ENCODE measurements at places on chromosomes 5 and 9. TPM values are rescaled to one million over a fixed set of nuclear protein-coding genes. Genes with fewer than 3 reads are reported as not detected.

DNA sequence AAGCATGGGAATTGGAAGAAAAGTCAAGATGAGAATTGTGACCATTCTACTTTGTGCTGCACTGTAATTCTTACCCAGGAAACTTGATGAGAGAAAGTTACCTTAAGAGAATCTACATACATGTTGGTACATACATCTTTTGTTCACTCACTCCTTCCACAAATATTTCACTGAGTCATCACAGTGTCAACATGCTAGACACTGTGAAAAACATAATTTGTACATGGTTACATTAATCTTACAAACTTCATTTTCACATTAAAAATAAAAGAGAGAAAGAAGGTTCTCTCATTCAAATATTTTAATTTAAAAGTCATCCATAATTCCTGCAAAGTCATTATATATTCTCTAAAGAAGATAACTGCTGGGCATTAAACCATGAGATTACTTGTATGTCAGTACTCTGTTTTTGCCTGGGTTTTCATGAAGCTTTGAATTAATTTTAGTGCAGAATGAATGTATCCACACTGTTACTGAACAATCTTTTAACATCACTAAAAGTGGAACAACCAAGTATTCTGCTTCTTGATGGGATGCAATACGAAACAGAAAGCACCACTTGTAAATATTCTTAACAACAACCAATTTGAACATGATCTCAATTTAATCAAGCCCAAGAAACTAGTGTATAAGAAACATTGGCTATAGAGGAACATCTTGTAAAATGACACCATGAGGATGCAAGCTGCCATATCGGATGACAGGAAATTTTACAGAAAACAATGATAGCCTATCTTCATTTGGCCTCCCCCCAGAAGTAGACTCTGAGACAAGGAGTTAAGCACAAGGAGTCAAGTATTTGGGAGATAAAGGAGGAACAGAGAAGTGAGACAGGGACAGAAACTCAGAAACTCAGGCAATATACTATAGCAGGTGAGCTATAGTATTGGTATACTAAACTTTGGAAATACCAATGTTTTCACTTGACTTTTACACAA, 28.4 kb downstream of the ERP44 start:
- DNase-seq: no peak

GRCh38 chr5:62330302-62330701, 24.3 kb downstream of the KIF2A start:
- no peak for DNase-seq

GRCh38 chr5:8456846-8457186, 587.9 kb downstream of the MTRR start:
- DNase-seq: no peak

- DNase-seq: no peak
These were observed 1371.0 kb upstream of the DMAC1 start for GRCh38 chr9:9170439-9171134.

DNA sequence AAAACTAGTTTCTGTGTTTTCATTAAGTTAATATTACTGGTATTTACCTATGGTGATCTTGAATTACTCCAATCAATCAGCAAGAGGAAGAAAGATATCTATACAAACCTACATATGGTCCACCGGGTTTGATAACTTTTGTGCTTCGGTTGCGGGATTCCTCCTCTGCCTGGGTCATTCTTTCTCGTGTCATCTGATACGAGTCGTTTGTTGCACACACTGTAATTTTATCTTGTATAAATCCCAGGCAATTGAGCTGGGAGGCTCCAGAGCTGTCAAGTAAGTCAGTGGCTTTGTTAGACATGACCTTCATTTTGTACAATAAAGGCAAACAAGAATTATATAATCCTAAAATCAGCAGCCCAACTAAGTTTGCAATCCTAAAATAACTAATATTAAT, 48.0 kb downstream of the ELL2 start:
- no peak for DNase-seq

- no peak for DNase-seq
These were observed 20.4 kb downstream of the FGFR4 start for GRCh38 chr5:177107159-177107558.

DNA sequence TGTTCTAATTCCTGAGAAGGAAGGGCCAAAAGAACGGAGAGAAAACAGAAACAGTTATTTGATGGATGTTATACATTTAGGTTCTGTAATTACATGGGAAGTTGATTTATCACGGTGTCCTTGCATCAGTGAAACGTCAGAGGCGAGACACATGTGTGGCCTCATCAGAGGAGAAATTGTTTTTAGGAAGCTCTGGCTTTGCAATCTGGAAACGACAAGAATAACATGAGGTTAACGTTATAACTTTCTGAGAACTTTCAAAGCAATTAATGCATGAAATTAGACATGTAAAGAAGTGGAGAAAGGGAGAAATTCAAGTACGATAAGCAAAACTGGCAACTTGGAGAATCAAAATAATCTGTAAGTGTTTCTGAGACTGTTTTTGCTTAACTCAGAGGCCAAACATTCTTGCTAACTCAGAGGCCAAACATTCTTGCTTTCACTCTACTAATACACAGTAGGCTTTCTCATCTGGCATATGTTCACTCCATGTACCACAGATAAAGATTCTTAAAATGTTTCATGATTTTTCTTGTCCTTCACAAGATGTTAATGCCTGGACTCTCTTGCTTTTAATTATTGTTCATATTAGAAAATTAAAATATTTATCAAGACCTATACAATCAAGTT, 933.0 kb downstream of the TLE4 start:
- no peak for DNase-seq

DNA sequence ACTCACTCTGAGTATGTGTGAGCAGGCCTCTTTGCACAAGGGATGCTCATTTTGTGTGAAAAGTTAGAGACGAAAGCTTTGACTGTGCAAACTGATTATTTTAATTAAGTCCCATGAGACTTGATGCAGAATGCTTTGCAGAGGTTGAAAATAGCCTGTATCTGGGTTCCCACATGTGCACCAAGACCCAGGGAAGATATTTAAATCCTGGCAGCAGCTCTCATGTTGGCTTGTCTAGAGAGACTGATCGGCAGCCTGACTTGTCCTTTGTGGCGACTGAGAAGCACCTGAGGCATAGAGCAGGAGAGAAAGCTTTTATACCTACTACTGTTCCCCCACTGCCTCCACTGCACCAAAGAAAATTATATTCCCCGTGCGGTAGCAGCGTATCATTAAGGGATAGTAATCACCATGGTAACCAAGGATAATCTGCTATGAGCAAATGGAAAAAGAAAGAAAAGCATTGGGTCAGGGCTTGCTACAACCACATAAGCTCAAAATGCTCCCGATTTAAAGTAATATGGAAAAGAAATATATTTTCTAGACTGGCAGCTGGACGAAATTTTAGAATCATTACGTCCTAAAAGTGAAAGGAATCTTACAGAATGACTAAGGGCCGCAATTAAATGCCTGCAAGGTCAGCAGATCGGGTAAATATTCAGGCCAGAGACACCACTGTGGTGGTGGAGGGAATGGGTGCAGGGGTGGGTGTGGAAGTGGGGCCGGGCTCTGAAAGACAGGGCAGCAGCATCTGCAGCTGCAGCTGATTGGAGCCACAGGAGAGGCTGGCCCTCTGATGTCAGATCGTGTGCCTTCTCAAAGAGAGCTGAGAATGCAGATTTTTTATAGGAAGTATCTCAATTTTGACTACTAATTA, 135.3 kb upstream of the EPB41L4A start:
- no peak for DNase-seq

GRCh38 chr9:109875495-109876129, 95.6 kb downstream of the PALM2AKAP2 start:
- no peak for DNase-seq

GRCh38 chr5:112626715-112627114, 111.0 kb upstream of the APC start:
- no peak for DNase-seq

- no peak for DNase-seq
These were observed 308.8 kb upstream of the DMRT1 start for GRCh38 chr9:532707-533106.

- DNase-seq: no peak
These were observed 67.9 kb upstream of the ADAMTS2 start for GRCh38 chr5:179413086-179413690.

GRCh38 chr5:1545126-1545804, 21.5 kb upstream of the LPCAT1 start:
- no peak for DNase-seq

GRCh38 chr5:146805081-146805480, 73.5 kb downstream of the PPP2R2B start:
- no peak for DNase-seq

- no peak for DNase-seq
These were observed 1238.0 kb upstream of the NUDT12 start for GRCh38 chr5:104800440-104801048.

DNA sequence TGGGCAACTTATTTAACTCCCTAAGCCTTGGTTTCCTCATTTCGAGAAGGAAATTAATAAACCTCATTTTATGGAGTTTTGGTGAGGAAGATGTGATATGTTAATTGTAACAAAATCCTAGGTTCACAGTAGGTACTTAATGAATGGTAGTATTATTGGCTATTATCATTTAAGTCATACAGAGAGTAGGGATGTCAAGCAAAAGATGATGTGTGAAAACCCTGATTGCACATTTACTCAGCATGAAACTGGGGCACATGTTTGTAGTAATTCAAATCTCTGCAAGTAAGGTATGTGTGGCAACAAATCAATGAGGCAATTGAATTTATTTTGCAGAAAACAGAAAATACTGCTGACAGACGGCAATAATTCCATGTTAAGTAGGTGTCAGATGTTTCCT, 127.3 kb downstream of the CSNK1G3 start:
- DNase-seq: no peak

- DNase-seq: no peak
These were observed 112.5 kb downstream of the MPDZ start for GRCh38 chr9:13166996-13167395.

DNA sequence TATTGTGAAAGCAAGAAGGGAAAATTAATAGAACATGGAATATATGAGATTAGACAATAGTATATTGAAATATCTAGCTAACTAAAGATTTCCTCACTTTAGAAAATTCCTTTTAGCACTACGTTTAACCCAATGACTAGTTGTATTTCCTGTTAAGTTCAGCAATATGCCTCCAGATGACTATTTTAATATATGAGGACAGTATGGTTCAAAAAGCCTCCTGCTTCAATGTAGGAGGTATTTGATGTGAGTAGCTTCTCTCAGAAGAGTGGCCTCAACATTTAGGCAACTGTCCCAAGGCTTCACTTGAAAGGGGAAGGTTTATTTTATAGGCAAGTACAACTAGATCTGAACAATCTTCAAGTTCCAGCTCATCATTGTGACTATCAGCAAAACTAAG, 2.0 kb upstream of the MEF2C start:
- no peak for DNase-seq

DNA sequence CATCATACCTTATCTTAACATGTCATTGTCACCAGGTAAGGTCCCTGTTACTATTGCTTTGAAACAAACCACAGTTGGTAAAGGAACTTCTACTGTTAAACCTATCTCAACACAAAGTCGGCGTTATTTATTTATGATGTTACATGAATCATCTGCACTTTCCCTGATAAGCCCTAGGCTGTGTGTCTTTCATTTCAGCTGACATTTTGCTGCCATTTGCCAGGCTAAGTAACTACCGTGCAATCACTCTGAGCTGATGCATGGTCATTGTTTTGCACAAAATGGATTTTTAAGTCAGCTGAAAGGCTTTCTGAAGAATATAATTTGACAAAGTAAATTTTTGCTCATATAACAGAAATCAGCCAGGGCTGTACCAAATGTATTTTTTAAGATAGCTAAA, 546.5 kb downstream of the ZNF608 start:
- no peak for DNase-seq

DNA sequence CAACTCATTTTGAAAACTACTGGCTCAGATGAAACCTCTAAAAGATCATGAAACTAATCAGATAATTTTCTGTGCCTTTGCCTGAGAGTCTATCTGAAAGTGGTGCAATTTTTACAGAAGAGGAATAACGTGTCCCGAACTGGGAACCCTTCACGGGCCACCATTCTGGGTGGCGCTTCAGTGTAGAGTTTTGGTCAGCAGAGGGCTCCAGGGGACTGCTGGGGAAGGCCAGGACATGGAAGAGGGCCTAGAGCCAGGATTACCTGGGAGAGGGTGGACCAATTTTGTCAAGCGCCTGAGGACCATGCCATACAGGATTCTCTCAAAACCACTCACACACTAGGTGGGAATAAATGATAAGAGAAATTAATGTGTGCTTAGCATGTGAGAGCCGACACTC, 49.7 kb upstream of the PLEKHG4B start:
- no peak for DNase-seq

DNA sequence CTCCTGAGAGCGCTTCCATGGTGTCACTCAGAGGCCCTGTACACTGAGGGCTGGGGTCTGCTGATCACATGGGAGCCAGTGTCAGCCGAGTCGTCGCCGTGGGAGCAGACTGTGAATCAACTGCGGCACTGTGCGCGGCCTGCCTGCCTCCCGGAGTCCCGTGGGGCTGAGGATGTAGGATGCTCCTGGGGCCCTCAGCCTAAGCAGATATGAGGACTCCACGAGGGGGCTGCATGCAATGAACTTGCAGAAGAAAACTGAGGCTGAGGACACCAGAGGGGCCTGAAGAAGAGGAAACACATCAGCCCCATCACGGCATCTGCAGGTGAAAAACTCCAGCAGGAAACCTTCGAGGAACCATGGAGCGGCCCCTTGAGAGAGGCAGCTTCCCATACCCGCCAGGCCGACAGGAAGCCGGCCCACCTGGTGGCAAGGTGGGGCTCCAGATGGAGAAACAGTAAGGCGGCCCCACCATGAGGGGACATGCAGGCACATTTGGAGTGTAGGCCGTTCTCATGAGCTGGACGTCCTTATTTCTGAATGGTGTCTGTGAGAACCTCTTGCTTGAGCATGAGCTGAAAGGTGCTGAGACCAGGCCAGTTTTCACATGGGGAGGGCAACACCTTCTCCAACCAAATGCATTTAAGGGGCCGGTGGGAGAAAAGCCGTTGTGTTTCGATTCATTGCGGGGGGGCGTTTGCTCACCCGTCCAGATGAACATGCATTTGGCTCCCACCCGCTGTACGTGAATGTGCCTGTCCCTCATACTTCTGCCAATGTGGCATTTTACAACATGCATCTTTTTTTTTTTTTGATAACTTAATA, 35.2 kb upstream of the ADAMTS2 start:
- no peak for DNase-seq

DNA sequence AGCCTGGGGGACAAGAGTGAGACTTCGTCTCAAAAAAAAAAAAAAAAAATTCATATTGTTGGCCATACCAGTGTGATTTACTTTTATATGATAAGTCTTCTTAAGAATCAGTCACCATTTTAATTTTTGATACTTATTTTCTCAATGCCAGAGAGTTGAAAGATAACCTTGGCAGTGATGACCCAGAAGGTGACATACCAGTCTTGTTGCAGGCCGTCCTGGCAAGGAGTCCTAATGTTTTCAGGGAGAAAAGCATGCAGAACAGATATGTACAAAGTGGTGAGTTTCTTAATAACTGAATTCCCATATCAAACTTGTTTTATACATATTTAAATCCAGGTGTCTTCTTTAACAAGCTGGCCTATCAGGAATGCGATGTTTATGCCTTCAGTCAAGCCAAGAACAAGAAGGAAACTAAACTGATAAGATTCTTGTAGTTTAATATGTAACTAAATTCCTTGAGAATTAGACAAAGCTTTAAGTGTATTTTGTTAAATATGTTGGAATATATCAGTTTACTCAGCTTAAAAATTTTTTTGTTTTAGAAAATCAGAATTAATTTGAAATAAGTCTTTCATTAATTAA, 81.5 kb downstream of the NIPBL start:
- DNase-seq: no peak

The NSUN2 gene
- total RNA-seq: 42.8 TPM

The SLC26A2 gene
- 34.9 TPM for total RNA-seq

The PCDHGA6 gene
- 9.6 TPM for total RNA-seq

The PCDHB8 gene
- 1.6 TPM for total RNA-seq

The SLC6A19 gene
- total RNA-seq: not detected

The COL23A1 gene
- total RNA-seq: 0.90 TPM

The SLC34A3 gene
- not detected for total RNA-seq

The IFNK gene
- not detected for total RNA-seq

The TEX48 gene
- not detected for total RNA-seq

The SV2C gene
- total RNA-seq: 2.1 TPM

Data from urinary bladder (tissue), 4 donors.